ENCODE measurements at places on chromosomes 2 and 18.

DNA sequence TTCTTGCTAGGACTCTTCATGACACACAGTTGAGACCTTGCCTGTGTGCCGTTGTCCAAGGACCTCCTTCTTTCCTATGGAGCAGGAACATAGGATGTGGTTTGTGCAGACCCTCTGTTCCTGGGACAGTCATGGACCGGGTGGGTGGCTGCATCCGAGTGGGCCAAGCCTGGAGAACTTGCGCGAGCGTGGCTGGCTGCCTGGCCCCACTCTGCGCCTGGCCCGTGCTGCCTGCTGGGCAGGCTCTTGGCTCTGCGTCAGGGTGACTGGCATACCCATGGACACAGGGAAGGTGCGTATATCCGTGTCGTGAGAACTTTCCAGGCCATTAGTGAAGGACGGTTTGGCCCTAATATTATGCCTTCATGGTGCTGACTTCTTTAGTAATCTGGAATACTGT lies 68.2 kb downstream of the DCDC2C start:
- DNase-seq, result no peak

GRCh38 chr2:134029418-134029817 lies 224.5 kb upstream of the MGAT5 start:
- DNase-seq, result no peak

- DNase-seq, result no peak
Observed at GRCh38 chr2:128439031-128439790, 120.5 kb upstream of the HS6ST1 start.

DNA sequence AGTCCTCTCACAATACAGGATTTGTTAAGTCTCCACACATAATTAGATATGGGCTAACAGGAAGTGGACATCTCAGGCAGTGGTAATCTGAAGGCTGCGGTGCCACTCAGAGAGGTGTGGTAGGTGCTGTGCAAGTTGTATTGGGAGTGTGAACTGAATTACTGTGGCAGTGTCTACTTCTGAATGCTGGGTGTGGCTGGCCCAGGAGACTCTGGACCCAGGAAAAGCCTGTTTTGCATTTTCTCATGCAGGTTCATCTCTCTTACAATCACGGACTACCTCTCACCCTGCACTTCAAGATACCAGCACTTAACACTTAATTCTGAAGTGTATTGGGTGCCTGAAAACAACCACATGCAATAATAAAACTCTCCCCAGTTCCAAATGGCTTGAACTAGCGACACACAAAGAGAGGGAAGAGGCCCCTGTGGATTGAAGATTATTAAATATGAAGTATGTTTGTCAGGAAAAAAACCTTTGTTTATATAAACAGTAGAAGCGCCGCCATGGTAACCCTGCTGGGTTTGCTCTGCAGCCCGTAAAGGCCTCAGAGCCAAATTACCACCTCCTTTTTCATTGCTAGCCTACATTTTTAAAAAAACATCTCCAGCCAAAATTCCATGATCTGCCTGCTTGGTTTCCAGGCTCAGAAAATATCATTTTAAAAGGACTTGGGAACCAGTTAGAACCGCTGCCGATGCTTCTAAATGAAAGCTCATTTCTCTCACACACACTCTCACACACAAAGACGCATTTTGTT lies 77.5 kb downstream of the GFPT1 start:
- DNase-seq, result peak; percentile 51

GRCh38 chr2:172836347-172836821 lies 100.7 kb downstream of the RAPGEF4 start:
- DNase-seq, result peak; percentile 95

- peak; percentile 79 for DNase-seq
Observed at GRCh38 chr2:200378652-200379290, 72.3 kb downstream of the SPATS2L start.

DNA sequence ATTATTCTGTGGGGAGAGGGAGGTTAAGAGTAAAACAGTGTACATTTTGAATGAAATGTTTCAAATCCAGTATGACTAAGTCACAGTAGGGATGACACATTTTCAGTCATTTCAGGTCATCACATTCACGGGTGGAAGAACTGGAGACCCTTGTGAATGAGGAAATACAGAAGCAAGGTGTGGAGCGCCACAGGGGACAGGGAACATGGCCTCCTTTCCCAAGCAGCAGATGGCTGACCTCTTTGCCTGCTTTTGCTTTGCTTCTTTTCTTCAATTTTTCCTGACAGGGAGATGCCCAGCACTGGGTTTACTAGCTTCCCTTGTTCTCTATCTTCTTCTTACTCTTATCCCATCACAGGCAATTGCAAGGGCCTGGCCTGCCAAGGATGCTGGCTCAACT lies 278.9 kb upstream of the DLGAP1 start:
- no peak for DNase-seq

GRCh38 chr18:3340682-3341097 lies 78.8 kb downstream of the MYL12B start:
- peak; percentile 79 for DNase-seq

- DNase-seq, result peak; percentile 59
Observed at GRCh38 chr2:40431600-40431955, 20.3 kb downstream of the SLC8A1 start.

- peak; percentile 73 for DNase-seq
Observed at GRCh38 chr2:226977775-226978190, 141.9 kb downstream of the RHBDD1 start.

- DNase-seq, result no peak
Observed at GRCh38 chr18:7566567-7567473, at the start of gene PTPRM. Gene PTPRM, plus strand, starts transcription at chr18:7567316. Its CDS starts 503 bp downstream, at chr18:7567819.

- no peak for DNase-seq
Observed at GRCh38 chr2:230661072-230661957, 51.3 kb upstream of the CAB39 start.

DNA sequence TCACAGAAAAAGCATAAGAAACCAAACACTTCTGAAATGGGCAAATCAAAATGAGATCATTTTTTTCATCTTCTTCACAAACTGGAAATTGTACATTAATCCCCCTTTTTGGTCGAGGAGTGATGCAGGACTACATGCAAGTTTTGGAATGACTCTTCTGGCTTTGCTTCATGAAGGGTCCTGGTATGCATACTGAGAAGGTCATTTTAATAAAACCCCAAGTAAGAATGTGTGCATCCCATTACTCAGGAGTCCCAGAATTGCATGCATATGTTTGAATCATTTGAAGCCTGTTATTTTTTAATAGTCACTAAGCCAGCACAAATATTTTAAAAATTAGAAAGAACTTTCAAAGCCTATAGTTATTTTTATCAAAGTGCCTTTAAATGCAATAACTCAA lies 16.7 kb upstream of the EHBP1 start:
- no peak for DNase-seq

GRCh38 chr18:64019922-64020756 lies 50.3 kb downstream of the SERPINB8 start:
- no peak for DNase-seq

DNA sequence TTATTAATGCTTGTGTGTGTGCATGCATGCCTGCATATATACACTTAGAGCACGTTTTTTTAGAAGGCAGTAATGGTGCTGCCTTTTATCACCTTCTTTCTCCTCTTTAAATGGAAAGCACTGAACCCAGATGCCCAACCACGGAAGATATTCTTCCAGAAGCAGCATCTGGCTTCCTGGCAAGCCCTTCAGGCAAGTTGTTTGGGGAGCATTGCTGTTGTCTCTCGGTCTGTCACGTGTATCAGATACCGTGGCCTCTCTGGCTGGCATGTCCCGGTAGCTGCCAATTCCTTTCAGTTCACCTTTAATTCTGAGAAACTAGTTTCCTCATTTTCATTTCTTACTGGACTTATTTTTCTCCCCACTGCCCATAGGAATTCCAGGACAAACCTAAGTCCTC lies 587.8 kb downstream of the ARHGAP15 start:
- peak; percentile 26 for DNase-seq

GRCh38 chr18:14914771-14915170 lies 166.8 kb downstream of the ANKRD30B start:
- peak; percentile 14 for DNase-seq

GRCh38 chr2:109446278-109447131 lies 167.3 kb downstream of the SEPTIN10 start:
- peak; percentile 75 for DNase-seq

DNA sequence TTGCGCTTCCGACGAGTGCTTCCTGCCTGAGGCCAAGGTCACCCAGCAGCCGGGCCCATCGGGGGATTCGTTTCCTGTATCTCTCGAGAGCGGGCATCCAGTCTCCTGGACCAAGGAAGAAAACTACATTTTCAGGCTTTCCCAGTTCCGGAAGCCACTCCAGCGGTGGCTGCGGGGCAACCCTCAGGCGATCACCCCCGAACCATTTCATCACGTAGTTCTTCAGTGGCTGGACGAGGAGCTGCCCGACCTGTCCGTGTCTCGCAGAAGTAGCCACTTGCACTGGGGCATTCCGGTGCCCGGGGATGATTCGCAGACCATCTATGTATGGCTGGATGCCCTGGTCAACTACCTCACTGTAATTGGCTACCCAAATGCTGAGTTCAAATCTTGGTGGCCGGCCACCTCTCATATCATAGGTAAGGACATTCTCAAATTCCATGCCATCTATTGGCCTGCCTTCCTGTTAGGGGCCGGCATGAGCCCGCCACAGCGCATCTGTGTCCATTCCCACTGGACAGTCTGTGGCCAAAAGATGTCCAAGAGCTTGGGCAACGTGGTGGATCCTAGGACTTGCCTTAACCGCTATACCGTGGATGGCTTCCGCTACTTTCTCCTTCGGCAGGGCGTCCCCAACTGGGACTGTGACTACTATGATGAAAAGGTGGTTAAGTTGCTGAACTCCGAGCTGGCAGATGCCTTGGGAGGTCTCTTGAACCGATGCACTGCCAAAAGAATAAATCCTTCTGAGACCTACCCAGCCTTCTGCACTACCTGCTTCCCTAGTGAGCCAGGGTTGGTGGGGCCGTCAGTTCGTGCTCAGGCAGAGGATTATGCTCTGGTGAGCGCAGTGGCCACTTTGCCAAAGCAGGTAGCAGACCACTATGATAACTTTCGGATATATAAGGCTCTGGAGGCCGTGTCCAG lies 1.0 kb downstream of the MARS2 start:
- peak; percentile 34 for DNase-seq

DNA sequence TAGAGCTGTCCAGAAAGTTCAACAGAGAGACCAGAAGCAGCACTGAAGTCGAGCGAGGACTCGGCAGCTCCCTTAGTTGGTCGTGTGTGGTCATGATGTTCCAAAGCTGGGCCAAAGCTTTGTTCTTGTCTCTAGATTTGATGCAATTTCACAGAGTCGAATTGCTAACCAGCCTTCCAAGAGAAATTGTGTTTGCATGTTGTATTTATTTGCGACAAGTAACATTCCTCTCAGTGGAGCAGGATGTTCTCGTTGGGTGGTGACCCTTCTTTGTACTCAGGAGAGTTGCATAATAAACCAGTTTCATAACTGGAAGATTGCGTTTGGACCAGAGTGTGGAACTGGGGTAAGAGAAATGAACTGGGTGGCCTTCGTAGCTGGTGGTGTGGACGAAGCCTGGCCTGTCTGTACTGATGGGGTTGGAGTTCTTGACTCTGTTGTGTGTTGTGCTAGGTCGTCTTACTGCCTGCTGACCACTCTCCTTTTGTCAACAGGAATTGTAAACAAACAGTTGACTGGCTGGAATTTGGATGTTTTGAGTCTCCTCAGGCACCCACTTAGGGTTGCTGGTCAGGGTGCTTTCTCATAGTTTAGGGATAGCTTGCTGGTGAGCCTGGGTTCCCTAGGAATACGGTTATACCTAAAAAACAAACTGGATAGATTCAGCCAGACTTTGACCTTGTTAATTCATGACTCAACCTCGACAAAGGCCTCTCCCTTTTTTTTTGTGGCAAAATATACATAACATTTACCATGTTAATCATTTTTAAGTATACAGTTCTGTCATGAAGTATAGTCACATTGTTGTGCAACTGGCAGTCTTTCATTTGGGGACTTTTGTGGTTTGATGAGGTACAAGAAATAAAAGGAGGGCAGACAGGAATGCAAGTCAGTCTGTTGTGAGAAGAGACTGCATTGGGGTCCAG lies 28.9 kb upstream of the TOGARAM2 start:
- DNase-seq, result no peak

DNA sequence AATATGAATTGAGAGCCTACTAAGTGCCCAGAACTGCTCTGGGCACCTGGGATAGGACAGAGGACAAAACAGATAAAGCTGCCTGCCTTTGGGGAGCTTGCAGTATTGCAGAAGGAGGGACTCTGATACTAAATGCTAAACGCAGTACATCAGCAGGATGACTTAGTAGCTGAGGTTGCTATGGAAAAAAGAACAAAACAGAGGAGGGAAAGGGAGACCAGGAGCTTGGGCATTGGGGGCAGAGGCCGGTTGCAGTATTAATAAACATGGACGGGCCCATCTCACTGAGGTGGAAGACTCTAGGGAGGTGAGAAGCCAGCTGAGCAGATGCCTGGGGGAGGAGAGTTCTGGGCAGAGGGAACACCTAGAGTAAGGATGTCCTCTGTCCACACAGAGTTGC lies 66.1 kb upstream of the SP3 start:
- DNase-seq, result no peak

DNA sequence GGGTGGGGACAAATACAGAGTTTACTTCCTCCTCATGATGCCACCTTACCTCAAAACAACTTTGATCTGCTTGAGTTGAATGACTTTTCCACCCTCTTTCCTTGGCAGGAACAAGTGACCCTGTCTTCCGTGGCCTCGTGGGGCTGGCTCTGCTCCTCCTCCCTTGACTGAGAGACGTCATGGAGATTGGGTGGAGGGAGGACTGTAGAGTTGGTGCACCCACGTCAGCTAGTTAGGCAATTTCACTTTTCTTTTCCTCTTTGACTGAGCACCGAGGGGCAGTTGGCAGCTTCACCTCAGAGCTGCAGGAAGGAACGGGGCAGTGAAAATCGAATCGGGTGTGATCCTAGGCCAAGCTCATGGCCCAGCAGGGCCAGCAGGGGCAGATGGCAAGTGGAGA lies at the start of gene SP140:
SP140 (plus strand) TSS at position 251 of the 400 bp plus-strand sequence; CDS start at position 360, 109 bp downstream.
- DNase-seq, result no peak

DNA sequence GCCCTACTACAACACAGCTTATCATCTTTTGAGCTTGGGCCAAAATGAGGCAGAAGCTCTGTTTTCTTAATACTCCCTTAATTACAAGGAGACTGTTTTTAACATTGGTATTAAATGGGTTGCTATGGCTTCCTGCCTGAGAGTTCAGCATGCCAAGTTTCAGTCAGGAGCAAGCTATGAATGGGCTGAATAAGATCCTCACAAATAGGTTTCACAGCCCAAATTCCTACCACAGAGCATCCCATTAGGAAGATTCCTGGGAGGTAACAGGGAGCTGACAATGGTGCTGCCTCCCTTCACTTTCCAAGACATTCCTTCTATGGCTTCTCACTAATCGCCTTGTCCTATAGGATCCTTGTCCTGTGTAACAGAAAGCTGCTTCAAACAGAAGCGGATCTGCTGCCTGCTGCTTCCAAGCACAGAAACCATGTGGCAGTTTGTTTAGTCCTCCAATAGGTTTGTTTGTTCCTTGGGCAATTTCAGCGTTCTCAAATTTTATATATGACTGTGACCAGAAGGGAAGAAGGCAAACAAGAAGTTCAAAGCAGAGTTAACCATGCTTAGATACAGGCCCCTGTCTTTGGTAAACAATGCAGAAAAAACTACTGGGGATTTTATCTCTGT lies 70.9 kb downstream of the NCKAP5 start:
- peak; percentile 53 for DNase-seq

GRCh38 chr2:224831530-224831929 lies 115.4 kb upstream of the CCDC195 start:
- DNase-seq, result no peak

Data from M059J (cell line).